Endothelial cell (in vitro differentiated cells): ENCODE measurements at places on chromosomes 3 and 15.
A peak's percentile ranks its signal among the peaks of the same experiment; 100 is the strongest.

DNA sequence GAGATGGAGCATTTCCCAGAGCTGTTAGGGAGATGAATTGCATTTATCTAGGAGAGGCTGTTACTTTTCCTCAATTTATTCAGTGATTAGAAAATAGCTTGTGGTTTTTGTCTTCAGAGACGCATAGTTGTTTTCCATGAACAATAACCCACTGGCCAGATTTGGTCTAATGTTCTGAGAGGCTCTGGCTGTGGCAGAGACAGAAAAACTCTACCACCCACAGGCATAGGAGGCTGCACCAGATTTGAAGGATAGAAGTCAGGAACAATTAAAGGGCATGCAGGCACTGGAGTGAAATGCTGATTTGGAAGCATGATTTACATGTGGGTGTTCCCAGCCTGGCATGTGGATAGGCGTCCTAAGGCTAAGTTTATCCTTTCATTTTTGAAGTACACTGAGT lies 143.5 kb downstream of the NFKBIZ start:
- no peak for DNase-seq

DNA sequence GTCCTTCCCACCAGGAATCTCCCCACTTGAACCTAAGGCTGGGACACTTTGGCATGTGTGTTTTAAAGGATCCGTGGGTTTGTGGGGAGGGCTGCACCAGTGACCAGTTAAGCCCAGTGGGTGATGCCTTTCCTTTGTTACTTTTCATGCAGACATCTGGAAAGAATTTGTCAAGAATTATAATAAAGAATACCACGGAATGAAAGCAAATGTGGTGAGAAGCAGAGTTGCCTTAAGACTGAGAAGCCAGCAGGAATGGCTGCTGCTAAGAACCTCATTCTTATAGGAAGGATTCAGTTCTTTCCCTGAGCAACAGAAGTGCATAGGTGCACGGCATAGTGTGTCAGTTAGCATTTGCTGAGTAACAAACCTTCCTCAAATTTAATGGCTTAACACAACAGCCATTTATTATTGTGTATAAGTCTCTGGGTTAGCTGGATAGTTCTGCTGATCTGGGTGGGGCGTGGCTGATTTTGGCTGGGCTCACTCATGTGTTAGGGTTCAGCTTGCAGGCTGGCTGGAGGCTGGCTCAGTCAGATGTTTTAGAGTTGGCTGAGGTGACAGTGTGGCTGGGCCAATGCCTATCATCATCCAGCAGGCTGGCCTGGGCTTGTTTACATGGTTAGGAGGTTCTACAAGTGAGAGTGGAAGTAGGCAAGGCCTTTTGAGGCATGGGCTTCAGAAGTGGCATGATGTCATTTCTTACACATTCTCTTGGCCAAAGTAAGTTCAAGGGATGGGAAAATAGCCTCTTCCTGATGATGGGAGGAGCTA lies 262.7 kb upstream of the CTDSPL start:
- no peak for DNase-seq

DNA sequence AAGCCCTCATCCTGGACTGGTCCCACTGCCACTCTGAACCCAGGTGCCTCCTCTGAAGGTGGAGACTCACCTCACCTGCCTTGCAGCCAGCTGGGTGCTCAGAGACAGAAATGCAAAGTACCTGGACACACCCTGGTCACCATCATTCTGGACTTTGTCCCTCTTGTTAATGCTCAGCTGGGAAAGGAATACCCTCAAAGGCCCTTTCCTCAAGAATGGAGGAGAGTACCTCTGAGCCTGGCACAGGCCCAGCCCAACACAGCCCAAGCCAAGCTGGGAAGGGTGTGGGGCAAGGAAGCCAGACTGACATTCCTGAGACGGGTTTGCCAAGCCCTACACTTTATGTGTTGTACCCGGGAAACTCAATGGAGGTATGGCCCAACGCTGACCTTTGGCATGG lies 983 bp upstream of the ALAS1 start:
- DNase-seq: no peak

GRCh38 chr3:167976516-167977361 lies 119.0 kb downstream of the GOLIM4 start:
- no peak for DNase-seq

DNA sequence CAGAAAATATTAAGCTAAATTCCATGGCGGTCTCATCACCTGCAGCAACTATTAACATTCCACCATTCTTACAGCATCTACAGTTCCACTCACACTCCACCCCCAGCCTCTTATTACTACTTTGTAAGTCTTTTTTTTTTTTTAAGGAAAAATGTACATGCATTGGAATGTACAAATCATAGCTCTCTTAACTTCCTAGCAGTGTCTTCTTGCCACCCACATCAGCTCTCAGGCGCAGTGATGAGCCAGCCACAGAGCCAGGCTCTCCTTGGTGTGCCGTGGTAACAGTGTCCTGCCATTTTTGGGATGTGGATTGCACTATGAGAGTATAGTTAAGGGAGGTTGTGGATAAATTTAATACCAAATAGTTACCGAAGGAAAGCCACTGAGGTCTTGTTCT lies 17.8 kb downstream of the ABHD17C start:
- no peak for DNase-seq

GRCh38 chr3:67011414-67012131 lies 13.5 kb downstream of the KBTBD8 start:
- DNase-seq: no peak

DNA sequence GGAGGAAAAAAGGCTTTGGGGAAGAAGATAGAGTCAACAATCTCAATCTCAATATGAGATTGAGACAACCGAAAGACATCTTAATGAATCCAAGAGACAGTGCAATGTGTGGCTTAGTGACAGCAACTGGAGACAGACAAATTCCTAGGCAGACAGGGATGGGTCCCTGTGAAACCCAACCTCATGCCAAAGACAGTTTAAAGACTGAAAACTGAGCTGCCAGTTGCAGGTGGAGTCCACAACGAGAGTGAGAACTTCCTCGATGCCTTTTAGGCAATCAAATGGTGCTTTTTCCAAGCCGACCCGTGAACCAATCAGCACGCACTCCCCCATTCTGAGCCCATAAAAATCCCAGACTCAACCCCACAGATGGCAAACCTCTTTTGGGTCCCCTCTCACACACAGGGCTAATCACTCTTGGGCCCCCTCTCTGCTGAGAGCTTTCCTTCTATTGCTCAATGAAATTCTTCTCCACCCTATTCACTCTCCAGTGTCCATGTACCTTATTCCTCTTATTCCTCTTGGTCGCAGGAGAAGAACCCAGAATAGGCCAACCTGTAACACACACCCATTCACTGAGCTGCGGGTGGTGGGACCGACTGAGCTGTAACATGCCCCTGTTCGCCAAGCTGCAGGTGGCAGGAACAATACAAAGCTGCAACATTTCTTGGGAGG lies 34.8 kb downstream of the ZMAT3 start:
- DNase-seq: no peak

DNA sequence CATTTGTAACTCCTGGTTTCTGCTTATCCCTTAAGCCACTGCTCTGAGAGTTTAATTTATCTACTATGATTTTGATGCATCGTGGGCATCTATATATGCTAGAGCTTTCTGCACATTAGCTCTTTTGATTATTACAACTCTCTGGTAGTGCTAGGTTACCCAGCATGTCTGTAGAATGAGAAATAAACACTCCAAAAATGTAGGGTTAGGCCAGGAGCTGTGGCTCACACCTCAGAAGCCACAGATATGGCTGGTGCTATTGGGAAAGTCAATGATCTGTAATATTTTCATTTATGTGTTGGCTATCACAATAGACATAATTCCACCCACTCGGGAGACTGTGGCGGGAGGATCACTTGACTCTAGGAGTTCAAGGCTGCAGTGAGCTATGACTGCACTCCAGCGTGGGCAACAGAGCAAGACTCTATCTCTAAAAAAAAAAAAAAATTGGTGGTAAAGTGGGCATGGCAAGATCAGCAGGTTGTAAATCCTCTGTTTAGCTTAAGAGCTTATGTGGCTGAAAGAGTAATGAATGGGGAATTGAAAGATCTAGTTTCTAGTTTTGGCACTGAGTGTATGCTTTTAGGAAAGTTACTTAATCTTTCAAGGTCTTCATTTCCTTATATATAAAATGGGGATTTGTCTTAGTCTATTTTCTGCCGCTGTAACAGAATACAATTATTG lies 6.3 kb downstream of the TIGIT start:
- DNase-seq: no peak

GRCh38 chr3:142275856-142276255 lies 50.5 kb upstream of the GK5 start:
- no peak for DNase-seq

DNA sequence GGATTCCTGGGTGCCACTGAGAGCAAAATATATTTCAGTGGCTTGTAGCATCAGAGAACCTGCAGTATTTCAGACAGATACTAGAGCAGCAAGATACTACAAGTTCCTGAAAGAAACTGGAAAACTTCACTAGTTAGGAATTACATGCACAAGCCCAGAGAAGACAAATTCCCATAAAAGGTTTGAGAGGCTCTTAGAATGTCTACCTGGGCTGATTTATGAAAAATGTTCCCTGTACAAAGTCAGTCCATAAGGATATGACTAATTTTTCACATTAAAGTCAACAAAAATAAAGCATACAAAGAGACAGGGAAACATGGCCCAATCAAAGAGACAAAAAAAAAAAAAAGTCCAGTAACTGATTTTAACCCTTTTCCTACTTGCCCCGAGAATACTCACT lies 302.6 kb downstream of the POLQ start:
- no peak for DNase-seq

- DNase-seq: no peak
These were observed 46.1 kb downstream of the SMAD6 start for GRCh38 chr15:66747886-66748707.

GRCh38 chr3:11364181-11364580 lies 92.0 kb downstream of the ATG7 start:
- no peak for DNase-seq

DNA sequence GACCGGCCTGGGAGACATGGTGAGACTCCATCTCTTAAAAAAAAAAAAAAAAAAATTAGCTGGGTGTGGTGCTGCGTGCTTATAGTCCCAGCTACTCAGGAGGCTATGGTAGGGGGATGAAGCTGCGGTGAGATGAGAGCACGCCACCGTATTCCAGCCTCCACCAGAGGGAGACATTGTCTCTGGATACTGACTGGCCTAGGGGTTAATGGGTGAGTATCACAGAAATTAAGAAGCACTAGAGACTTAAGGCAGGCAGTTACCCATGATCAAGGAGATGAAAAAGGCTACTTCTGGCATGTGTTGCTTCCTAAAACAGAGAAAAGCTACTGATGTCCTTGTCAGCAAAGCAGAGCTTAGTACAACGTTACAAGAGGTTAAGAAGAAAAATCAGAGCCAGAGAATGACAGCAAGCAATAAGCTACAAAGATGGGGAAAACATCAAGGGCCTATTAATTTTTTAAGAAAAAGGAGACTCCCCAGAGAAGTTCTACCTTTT lies 8.6 kb downstream of the TFRC start:
- DNase-seq: peak; percentile 67

- DNase-seq: no peak
These were observed 563 bp downstream of the ARL6IP5 start for GRCh38 chr3:69085168-69085832.

DNA sequence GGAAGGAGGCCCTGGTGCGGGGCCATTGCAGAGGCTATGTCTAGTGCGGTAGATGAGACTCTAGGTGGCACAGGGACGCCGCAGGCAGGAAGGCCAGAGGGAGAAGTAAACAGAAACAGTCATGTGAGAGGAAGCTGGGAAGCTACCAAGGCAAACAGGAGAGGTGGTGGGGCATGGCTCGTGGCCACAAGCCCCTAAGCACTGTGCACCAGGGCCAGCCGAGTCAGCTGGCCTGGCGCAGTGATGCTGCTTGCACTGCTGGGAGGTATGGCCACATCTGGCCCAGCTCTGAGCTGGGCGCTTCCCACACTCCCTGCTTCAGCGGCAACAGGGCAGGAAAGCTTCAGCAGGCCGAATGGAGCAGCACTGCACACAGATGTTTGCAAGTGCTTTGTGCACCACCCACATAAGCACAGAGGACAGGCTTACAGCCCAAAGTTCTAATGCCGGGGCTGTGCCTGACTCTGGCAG lies 76.6 kb downstream of the SRGAP3 start:
- no peak for DNase-seq

- DNase-seq: no peak
These were observed 25.1 kb downstream of the SNX33 start for GRCh38 chr15:75672646-75673425.

- DNase-seq: no peak
These were observed 278.0 kb upstream of the TBL1XR1 start for GRCh38 chr3:177475356-177475665.

DNA sequence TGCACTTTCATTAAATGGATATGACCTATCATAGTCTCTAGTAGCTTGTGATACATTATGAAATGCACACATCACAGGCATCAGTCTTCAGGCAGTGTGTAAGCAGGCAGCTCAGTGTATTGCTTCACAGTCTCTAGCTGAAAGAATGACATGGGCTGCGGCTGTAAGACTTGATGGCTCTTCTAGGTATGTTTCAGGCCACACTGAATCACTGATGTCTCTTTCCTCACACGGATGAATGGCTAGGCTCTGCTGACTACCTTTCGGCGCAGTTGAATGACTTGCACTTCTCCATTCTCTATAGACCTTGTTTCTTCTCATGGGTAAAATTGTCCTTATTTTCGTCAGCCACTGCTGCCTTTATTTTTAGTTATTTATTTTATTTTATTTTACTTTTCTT lies 15.4 kb downstream of the APH1B start:
- no peak for DNase-seq

GRCh38 chr3:12686096-12686495 lies 22.2 kb upstream of the RAF1 start:
- DNase-seq: no peak

GRCh38 chr3:24235121-24235520 lies 259.5 kb downstream of the THRB start:
- no peak for DNase-seq

DNA sequence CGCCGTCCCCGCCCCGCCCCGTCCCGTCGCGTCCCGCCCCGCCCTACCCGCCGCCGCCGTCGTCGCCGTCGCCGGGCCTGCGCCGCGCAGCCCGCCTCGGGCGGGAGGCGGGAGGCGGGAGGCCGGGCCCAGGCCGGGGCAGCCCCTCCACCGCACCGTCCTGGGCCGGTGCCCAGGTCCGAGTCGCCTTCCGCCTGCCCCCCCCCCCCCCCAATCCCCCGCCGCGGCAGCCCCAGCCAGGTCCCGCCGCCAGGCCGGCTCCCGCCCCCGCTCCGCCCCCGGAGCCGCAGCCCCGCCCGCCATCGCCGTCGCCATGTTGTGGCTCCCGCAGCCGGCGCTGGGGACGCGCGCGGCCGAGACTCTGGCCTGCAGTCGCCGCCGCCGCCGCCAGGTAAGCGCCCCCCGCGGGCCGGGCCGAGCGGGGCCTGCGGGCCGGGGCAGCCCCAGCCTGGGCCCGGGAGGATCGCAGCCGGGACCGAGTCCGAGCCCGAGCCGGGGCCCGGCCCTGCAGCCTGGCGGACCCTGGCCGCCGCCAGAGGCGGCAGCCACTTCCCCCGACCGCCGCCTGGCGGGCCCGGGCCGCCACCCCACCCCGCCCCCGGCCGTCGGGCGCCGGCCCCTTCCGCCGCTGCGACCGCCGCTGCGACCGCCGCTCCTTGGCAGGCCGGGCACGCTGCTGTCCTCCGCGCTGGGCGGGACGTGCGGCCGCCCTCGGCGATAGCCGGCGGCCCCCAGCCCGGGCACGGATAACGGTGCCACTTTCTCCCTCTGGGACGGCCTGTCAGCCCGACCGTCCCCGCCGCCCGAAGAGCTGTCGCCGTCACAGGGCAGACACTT lies at the start of gene ZNF592:
Gene ZNF592, plus strand, starts transcription at position 319 of the 837 bp plus-strand sequence. CDS start 34,084 bp downstream, outside the sequence.
- DNase-seq: peak; percentile 78
